ENCODE measurements at places on chromosomes 16 and 17.

DNA sequence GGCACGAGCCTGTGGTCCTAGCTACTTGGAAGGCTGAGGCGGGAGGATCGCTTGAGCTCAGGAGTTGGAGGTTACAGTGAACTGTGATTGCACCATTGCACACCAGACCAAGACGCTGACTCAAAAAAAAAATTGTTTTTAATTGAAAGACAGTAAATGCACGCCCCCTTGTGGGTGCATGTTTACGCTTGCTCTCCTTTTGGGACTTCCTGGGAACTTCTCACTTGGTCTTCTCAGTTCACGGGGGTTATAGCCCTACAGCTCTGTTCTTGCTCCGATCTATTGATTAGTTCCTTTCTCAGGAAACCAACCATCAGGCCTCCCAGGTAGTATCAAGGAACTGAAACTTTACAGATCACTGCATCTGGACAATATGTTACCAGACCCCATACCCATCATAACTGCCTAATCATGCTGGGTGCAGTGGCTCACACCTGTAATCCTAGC is 14.2 kb upstream of the RIPOR1 start:
- peak; percentile 78 for DNase-seq

- DNase-seq, result no peak
Measured at GRCh38 chr17:11900041-11900476, 97.2 kb downstream of the ZNF18 start.

- DNase-seq, result no peak
Measured at GRCh38 chr17:78362671-78363070, 2.8 kb upstream of the SOCS3 start.

DNA sequence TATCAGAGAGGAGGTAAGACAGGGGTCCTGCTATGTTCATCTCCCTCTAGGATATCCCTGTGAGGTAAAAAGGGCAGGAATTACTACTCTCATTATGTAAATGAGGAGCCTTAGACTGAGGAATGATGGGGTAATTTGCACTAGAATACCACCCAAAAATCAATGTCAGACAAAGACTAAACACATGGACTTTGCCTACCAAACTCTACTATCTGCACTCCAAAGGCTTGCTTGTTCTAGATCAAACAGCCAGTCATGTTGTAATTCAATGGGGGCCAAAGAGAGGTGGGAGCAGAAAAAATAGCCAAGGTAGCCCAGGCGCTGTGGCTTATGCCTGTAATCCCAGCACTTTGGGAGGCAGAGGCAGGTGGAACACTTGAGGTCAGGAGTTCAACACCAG is 120.7 kb downstream of the LYRM1 start:
- DNase-seq, result no peak

Measured in stimulated activated CD4-positive, alpha-beta T cell treated with anti-CD3 and anti-CD28 coated beads, Interleukin-4, amount 100 ng/mL, for 1 hour (primary cell).